ENCODE measurements at places on chromosomes 5 and 9.

- no peak for DNase-seq
Measured at GRCh38 chr5:133704411-133704810, 92.1 kb upstream of the FSTL4 start.

GRCh38 chr5:23440703-23441102 lies 66.7 kb upstream of the PRDM9 start:
- no peak for DNase-seq

DNA sequence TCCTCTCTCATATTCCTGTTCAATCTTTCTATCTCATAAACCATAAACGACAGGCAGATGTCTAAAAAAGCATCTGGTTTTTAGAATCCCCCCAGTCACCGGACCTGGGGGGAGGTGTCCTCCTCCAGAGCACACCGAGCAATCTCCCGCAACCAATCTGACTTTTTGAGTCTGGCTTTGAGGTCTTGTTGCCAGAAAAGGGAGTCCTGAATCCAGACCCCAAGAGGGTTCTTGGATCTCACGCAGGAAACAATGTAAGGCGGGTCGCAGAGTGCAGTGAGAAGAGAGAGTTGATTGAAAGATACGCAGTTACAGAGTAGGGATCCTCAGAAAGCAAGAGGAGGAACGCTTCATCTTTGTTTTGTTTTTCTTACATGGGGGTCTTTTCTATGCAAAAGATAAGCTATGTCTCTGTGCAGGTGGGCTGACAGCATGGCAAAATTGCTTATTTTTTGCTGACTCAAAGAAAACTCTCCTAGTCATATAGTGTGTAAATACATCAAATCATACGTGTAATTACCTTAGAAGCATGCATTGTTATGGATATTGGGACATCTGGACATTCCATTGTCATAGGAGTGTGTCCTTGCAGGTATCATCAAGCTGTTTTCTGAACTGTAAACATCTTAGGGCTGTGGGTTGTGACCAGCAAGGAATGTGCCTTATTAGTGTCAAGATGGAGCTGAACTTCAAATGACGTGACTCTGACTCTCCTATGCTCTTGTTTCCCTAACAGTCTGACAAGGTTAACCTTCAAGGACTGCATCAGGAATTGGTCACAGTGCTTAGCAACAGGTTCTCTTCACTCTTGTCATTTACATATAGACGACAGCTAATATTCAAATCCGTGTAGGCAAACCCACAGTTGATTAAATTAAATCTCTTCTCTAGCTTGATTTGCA lies 159.3 kb upstream of the DAPK1 start:
- DNase-seq = no peak

GRCh38 chr5:4906786-4907185 lies 233.3 kb upstream of the ADAMTS16 start:
- no peak for DNase-seq

GRCh38 chr5:172439785-172440477 lies 14.4 kb downstream of the SH3PXD2B start:
- no peak for DNase-seq

DNA sequence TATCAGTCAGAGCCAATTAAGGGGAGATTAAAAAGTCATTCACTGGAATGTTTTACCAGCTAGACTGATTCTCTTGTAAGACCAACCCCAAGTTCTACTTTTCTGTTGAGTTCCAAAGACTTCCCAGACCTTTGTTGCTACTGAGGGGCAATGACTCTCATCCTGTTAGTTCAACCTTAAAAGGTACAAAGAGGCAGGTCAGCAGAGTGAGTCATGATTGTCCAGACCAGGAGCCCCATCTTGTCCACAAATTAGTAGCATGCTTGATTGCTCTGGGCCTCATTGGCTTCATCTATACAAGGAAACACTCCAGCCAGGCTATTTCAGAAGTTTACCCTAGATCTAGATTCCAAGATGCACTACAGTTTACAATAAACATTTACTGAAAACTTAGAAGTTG lies 79.9 kb upstream of the IL7R start:
- no peak for DNase-seq

GRCh38 chr5:33329891-33330290 lies 110.9 kb upstream of the TARS1 start:
- DNase-seq = no peak

DNA sequence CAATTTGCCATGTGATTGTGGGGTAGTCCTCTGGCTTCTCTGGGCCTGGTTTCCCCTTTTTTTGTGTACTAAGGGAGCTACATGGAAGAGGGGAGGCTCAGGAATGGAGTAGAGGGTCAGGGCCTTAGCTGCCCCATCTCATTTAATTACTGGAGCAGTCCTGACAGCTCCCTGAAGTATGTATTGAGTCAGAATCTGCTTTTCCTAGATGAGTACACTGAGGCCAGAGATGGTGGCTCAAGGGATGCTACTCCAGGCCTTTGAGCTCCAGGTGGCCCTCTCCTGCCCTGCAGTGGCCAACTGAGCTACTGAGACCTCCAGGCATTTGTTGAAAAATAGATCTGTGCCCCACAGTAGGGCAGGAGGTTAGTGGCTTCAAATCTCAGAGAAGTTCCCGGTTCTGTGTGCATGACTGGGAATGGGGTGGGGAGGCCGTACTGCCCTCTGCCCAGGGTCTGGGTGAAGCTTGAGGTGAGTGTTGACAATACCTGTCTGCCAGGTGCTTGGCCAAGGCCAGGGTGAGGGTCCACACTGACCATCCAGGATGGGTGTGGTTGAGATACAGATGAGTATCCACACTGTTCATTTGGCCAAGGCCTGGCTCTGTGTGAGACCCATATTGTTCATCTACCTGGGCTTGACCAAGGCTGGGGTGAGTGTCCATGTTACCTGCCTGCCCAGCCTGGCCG lies 45.7 kb downstream of the CXXC5 start:
- DNase-seq = no peak

- no peak for DNase-seq
Measured at GRCh38 chr5:96146675-96147074, 185.0 kb upstream of the ELL2 start.

DNA sequence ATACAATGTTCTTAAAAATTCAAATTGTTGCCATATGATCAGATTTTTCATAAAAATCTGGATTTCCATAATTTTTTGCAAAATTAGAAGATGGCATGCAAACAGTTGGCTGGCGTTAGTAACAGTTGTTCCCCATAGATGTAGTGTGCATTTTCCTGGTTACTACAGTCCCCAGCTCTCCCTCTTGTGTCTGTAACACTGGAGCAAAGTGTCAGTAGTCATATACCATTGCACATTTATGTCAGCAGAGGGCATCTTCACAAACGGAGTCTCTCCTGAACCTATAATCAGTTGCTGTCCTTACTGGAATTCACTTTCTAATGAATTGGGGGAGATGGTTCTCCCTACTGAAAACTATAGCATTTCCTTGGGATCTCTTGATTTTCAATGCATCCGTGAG lies 44.7 kb upstream of the DMAC1 start:
- no peak for DNase-seq

DNA sequence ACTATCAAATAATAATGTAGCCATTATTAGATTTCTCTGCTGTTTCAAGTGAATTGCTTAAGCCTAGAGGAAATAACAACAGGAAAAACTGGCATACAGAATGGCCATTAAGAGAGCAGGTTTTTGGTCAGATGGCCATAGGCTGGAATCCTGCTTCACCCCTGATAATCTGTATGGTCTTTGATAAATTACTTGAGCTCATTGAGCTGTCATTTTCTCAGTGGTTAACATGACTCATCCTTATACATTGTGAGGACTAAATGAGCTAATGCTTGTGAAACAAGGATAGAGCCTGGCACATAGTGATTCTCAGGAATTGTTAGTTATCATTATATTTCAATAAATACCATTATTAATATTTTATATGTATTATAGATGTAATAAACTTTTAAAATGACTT lies 516.5 kb downstream of the KIF4B start:
- no peak for DNase-seq

DNA sequence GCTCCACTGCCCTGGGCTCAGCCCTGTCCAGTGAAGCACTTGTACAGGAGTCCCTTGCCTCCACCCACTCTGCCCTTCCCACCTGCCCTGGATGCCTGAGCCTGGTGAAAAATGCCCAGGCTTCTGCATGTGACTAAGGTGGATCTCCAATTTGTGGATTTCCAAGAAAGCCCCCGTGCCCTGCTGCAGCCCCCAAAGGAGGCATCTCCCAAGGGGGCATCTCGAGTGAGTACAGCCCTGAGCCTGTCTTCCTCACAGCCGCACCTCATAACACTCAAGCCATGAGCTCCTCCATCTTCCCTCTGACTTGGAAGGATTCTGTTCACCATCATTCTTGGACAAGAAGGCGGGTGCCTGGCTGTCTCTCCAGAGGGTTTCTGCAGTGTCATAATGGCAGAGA lies 158.0 kb upstream of the PPP1R26 start:
- DNase-seq = no peak

DNA sequence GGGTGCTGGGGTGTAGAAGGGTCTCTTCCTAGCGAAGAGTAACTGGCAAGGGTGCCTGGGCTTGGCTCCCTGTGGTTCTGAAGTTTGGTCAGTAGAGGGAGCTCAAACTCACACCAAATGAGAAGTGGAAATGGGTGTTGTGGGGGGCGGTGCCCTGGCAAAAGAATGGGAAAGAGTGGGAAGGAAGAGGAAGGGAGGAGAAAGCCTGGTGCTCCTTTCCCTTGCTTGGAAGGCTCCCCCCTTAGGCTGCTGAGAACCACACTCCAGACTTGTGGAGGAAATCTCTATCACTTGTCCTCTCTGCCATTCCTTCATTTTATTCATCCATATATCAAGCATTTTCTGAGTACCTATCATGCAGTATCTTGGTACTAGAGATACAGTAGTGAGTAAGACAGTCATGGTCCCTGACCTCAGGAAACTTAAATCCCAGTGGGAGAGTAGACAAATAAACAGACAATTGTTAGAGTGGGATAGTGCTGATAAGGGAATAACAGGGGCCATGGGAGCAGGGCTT lies 13.0 kb downstream of the SLC4A9 start:
- DNase-seq = no peak

GRCh38 chr9:121485623-121486022 lies 14.0 kb downstream of the GGTA1 start:
- DNase-seq = no peak

- DNase-seq = no peak
Measured at GRCh38 chr5:13985731-13986418, 41.4 kb upstream of the DNAH5 start.

GRCh38 chr5:128009403-128009802 lies 74.2 kb upstream of the SLC12A2 start:
- DNase-seq = no peak

DNA sequence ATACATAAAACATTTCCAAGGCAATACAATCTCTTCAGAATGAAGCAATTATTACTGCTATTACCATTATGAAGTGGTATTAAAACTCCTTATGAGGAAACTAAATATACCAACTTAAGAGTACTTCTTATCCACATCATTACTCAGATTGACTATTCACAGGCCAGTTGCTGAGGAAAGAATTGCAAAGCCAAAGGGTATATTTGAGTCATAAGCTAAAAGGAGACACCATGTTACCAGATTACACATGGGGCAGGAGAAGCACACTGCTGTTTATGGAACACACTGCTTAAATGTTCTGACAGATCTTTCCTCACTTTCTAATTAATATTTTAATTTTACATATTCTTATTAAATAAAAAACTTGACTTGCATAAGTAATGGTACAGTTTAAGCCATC lies 1726.4 kb upstream of the NUDT12 start:
- no peak for DNase-seq

- DNase-seq = no peak
Measured at GRCh38 chr5:75681125-75681830, 36.0 kb downstream of the POC5 start.

GRCh38 chr9:131728546-131728910 lies 11.3 kb downstream of the RAPGEF1 start:
- no peak for DNase-seq

- DNase-seq = no peak
Measured at GRCh38 chr9:134408389-134408788, 82.1 kb downstream of the RXRA start.

GRCh38 chr9:107730666-107731065 lies 241.1 kb upstream of the KLF4 start:
- no peak for DNase-seq

DNA sequence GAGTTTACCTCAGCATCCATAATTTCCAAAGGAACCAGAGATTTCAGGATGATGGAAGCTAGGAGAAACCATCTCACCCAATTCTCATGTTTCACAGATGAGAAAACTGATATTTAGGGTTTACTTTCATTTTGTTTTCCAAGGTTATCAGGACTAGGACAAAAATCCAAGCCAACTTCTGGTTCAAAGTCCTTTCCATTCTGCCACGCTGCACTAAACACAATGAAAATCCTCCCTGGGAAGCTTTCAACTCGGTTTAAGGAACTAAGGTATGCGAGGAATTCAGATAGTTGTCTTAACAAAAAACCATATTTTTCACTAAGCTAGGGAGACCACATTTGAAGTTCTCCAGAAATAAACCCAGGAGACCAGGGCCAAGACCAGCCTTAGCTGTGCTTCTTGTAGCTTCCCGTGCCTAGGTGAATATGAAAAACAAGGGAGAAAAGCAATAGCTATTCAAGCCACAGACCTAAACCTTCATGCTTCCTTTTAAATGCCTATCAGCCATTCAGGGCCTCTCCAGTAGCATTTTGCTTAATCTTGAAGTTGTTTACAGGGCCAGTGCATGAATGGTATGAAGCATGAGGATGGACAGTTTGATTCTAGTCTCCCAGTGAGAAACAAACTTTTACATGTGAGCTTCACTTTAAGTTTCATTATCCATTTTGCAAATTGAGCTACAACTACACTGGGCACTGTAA lies 167.9 kb downstream of the DENND1A start:
- DNase-seq = no peak

- DNase-seq = no peak
Measured at GRCh38 chr9:77909306-77909705, 122.3 kb downstream of the GNAQ start.

DNA sequence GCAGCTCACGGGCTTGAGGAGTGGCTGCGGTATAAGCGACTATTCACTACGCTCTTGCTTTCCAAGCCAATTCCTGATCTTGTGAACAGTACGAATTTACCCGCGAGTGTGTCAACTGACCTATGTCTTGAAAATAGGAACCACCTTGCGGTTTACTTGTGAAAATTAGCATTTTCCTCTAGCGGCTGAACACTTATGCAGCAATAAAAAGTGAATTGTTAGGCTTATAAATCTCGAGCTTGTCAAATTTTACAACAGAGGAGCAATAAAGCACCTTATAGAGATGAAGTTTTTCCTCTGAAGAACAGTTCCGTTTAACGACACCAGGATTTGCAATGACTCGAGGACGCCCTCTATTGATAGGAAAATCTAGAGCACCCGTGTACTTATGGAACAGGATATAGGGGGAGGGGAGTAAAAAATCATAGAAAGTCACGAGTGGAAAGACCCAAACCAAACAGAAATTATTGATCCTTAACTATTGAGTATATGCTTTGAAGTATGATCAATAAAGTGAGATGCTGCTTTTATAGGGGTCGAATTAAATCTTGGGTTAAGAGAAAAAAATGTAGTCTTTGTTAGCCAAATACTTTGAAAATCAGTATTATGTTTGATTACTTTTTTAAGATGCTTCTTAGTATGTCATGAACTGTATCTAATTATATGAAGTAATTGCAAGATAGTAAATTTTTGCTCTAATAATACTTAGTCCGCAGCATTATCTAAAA lies 1.9 kb upstream of the RGMB start:
- DNase-seq = no peak
